ENCODE measurements at places on chromosomes 5 and 9. TPM values are rescaled to one million over a fixed set of nuclear protein-coding genes. Genes with fewer than 3 reads are reported as not detected.
A peak's percentile ranks its signal among the peaks of the same experiment; 100 is the strongest.

The TRIM14 gene
- total RNA-seq, result 78.0 TPM

DNA sequence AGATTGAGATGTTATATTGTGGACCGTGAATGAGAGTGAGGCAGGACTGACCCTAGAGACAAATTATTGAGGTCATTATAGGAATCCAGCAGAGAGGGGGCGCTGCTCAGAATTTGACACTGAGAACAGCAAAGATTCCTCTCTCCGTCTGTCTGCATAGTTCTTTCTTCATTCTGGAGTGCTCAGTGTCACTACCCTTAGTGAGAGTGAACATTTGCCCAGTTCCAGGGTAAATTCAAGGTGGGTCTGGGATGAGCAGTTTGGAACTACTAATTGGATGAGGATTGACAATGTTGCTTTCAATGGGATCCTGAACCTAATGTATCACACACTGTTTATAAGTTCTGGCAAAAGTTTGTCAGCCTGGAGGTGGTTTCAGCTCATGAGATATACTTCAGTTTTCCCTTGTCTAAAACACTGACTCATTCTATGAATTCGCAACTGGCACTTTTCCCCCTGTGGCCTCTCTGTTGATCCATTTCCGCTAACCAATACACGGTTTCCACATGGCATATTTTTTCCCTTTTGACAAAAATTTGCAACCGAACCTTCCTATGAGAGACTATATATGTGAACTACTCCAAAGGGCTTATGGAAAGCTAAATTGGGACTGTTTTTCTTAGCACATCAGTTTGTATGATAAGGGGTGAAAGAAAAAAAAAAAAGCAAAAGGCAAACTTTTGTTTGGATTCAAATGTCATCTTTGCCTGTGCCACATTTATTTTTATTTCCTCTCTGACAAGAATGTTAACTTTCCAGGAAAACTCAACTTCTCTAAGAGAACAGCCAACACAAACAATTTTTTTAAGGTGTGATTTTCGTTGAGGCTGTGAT lies 1240.7 kb upstream of the WWC1 start:
- DNase-seq, result peak; percentile 46

The TMEFF1 gene
- total RNA-seq, result 0.05 TPM

The KCTD16 gene
- not detected for total RNA-seq

The TAF11L4 gene
- total RNA-seq, result not detected

GRCh38 chr9:118088090-118088489 lies 383.9 kb downstream of the TLR4 start:
- DNase-seq, result no peak

- DNase-seq, result no peak
These were observed 32.1 kb downstream of the LCP2 start for GRCh38 chr5:170265522-170265921.

GRCh38 chr5:103021314-103021713 lies 98.6 kb downstream of the GIN1 start:
- peak; percentile 86 for DNase-seq
